ENCODE measurements at places on chromosomes 1 and 21. TPM values are rescaled to one million over a fixed set of nuclear protein-coding genes. Genes with fewer than 3 reads are reported as not detected.

The RPE65 gene
- not detected for total RNA-seq

The SEMA6C gene
- total RNA-seq: 10.1 TPM

The CYP4B1 gene
- 74.4 TPM for total RNA-seq

The CFHR4 gene
- total RNA-seq: not detected

The MRPS6 gene
- total RNA-seq: 23.3 TPM

The MTMR11 gene
- total RNA-seq: 16.9 TPM

The APCS gene
- total RNA-seq: not detected

The SPATA17 gene
- not detected for total RNA-seq

The CDK18 gene
- 27.0 TPM for total RNA-seq

The VWA5B1 gene
- not detected for total RNA-seq

GRCh38 chr21:18157406-18157805 lies 87.2 kb upstream of the CHODL start:
- DNase-seq: no peak

- DNase-seq: no peak
These were observed 3.2 kb downstream of the EFHD2 start for GRCh38 chr1:15412843-15413242.

GRCh38 chr1:188089461-188089860 lies 1260.7 kb downstream of the PLA2G4A start:
- DNase-seq: no peak

DNA sequence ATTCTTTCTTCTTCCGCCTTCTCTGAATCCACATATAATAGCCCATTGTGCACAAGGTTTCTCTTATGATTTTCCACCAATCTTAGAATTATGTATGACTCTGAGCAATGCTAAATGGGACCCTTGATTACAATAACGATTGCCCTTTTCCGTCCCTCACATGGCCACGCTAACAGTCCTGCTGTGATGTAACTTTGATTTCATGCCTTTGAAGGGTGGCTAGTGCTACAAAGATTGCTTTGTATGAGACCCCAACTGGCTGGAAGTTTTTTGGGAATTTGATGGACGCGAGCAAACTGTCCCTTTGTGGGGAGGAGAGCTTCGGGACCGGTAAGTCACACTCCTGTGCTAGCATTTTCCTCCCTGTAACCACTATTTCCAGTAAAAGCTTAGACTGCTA lies 45.3 kb downstream of the PGM1 start:
- DNase-seq: no peak

GRCh38 chr1:164559342-164560051 lies 513 bp downstream of the PBX1 start:
- DNase-seq: no peak

DNA sequence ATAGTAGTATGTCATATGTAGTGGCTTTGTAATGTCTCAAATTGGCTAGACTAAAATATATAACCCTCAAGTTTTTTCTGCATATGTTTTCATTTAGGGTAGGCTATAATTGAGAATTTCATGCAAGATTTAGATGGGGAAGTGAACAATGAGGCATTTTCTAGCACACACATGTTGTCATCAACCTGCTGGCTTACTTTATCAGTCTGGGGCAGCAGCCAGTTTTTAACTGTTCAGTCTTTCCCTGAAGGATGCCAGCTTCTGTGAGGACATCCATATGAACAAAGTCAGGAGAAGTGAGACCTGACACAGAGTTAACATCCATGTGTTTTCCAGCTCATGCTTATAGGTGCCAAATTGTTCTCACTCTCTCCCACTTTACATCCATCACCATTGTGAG lies 74.7 kb upstream of the OLFM3 start:
- no peak for DNase-seq

DNA sequence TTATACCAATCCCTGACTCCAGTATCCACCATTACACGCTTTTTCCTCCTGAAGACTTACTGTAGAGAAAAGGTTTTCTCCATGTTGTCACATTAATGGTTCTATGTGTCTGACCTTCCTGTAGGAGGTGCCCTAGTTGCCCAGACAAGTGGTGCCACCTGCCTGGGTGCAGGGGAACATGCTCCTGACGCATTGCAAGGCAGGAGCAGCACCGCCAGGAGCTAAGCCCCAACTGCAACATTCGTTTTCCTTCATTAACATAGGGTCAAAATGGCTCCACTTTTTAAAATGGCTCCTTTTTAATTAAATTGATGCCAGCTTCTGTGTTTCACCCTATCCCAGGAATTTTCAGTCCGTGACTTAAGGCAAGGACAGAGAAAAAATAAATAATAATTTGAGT lies 220.1 kb upstream of the SAMSN1 start:
- DNase-seq: no peak

DNA sequence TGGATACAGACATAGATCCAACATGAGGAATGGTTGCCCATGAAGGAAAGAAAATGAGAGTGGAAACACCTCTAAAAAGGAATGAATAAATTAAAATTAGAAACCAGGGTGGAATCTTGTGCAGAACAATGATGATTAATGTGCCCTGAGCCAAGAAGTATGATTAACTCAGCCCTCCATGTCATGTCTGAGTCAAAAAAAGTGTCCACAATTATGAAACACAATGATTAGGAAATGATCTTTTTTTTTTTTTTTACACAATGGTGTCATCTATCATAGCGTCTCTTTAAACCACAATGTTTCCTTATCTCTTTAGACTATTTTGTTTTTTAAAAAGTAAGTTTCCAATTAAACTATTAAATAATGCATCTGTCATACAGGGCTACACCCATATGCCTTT lies 78.9 kb upstream of the RAB4A start:
- DNase-seq: no peak

DNA sequence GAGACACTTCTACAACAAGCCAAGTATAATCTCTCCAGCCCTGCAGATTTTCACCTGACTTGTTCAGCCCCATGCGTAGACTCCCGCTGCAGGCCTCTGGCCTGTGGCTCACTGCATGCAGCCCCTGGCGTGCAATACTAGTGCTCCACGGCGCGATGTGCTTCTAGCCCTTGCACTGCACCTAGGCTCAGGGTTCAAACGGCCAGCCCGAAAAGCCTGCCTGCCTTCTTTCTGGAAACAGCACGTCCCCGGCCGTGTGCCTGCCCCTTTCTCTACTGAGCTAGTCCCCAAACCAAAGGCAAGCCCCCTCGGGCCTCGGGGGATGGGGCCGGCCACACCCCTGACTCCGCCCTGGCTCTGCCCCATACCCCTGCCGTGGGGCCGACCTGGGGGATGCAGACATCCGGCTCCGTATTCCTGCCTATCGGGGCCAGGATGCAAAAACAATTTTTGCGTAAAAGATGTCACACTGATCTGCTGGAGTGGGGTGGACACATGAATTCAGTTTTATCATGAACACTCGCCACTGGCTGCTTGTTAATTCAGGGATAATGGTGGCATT lies 26.3 kb upstream of the TRAPPC10 start:
- no peak for DNase-seq

GRCh38 chr1:66951513-66951912 lies 26.7 kb downstream of the MIER1 start:
- no peak for DNase-seq

DNA sequence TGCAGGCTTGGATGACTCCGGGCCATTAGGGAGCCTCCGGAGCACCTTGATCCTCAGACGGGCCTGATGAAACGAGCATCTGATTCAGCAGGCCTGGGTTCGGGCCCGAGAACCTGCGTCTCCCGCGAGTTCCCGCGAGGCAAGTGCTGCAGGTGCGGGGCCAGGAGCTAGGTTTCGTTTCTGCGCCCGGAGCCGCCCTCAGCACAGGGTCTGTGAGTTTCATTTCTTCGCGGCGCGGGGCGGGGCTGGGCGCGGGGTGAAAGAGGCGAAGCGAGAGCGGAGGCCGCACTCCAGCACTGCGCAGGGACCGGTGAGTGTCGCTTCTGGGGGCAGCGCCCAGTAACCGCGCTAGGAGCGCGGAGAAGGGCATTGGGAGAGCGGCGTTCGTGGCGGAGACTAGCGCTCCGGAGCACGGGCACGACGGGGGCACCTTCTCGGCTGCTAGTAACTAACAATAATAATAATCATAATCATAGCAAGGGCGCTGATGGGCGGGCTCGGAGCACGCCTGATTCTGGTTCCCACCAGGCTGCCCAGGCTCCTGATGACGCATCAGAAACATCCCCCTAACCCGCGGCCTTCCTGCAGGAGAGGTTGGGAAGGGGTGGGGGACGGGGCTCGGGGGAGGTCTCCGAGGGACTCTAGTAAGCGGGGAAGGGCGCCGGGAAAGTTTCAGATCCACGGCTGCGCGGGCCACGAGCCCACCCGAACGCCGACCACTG lies at the start of gene MX1:
Gene MX1 (plus strand): TSS at position 286 of the 722 bp plus-strand sequence. CDS start 5,832 bp downstream, outside the sequence.
- DNase-seq: no peak

DNA sequence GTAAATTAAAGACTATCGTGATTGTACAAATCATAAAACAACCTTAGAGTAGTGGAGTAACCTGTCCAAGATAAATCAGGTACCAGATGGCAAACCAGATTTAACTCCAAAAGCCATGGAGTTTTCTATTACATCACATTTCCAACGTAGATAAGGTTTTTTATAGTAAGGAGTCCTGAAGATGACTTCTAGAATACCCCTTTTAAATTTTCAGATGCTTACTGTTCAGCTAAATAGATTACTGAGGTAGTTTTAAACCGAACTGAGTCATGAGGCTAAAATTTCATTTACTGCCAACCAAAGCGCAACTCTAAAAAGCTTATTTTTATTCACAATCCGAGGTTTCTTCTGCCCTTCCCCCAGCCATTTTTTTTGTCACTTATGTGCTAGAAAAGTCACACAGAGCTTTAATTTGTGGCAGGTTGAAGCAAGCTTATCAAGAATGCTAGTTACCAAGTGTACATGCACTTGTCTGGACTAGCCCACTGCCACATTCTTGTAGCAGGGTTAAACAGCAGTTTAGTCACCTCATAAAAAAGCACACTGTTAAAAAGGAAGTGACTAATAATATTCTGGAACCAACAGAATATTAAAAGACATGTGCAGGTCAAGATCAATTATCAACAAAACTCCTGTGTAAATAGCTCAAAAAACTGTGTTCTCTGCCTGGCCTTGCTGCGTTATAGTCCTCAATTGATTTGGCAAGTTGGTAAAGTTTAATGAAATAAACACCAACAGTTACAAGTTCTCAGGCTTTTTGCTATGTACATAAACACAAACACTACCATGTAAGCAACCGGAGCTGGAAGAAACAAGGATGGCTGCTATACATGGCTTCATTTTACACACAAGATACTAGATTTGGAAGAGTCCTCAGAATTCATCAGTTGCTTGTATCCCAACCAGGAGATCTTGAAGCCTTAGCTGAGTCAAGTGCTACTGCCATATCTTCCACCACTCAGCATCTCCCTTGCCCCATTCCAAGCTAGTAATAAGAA lies 180.3 kb upstream of the DMRTA2 start:
- DNase-seq: no peak

DNA sequence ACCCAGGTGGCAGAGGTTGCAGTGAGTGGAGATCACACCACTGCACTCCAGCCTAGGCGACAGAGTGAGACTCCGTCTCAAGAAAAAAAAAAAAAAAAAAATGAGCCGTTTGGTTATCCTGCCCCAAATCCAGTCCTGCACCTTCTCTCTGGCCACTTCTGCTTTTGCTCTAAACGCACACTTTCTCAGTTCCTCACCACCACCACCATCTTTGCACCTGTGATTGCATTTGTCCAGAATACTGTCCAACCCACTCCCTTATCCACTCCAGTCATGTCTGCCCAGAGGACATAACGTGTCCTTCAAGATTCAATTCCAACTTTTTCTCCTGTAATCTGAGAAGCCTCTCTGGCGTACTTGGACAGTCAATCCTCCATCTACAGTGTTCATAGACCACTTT lies 2.2 kb upstream of the NEK2 start:
- no peak for DNase-seq

DNA sequence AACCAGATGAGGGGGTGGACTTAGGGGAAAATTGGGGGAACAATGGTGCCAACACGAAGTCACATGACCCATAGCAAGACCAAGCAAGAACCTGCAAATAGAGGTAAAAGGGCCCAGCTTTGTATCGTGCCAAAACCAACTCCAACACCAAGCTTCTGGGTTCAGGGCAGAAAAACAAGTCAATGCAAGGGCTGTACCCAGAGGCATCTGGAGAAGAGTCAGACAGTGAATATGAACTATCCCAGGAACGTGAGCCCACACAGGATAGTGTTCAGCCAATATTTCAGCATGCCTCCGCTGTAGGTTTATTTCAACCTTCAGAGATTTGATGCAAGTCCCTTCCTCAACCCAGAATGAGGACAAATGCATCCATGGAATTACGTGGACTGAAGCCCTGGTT lies 15.0 kb upstream of the ZMYM6 start:
- DNase-seq: no peak

GRCh38 chr1:15953294-15953771 lies 22.6 kb downstream of the ZBTB17 start:
- no peak for DNase-seq

DNA sequence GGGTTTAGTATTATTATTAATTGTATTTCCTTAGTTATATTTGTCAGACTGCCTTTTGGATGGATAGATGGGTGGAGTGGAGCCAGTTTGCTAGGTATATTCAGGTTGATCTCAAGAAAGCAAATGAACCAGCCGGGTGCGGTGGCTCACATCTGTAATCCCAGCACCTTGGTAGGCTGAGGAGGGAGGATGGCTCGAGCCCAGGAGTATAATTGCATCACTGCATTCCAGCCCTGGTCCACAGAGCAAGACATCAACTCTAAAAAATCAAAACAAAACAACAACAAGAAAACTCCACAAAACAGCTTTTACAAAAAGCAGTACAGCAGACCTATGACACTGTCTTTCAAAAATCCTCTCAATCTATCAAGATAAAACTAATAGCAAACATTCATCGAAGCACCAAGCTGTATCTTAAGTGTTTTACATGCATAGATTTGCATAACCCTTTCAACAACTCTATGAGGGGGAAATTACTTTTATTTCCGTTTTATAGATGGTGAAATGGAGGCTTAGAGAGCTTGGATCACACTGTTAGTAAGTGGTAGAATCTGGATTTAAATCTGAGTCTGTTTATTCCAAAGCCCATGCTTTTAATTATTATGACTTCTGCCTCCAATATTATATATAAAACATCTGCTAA lies 25.5 kb downstream of the KMO start:
- no peak for DNase-seq

GRCh38 chr1:115925467-115925866 lies 50.8 kb upstream of the SLC22A15 start:
- no peak for DNase-seq

Measured in vagina (tissue), 2 donors.